ENCODE measurements at places on chromosomes 7 and 10.

- DNase-seq, result no peak
Measured at GRCh38 chr7:32217341-32218153, 147.3 kb upstream of the PDE1C start.

DNA sequence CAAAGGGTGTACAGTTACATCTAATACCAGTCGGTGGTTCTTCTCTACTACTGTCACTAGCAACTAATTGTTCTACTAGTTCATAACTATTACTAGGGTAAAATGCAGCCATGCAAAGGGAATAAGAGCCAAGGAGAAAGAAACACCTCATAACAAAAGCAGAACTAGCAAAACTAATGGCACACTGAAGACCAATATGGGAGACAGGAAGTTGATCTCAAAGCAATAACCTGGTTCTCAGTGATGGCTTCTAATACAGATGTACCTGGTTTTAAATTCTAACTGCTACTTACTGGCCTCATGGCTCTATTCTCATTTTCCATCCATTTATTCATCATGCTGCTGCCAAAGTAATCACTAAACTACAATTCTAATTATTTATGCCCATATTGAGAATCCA is 170.3 kb downstream of the SEMA3E start:
- DNase-seq, result no peak

DNA sequence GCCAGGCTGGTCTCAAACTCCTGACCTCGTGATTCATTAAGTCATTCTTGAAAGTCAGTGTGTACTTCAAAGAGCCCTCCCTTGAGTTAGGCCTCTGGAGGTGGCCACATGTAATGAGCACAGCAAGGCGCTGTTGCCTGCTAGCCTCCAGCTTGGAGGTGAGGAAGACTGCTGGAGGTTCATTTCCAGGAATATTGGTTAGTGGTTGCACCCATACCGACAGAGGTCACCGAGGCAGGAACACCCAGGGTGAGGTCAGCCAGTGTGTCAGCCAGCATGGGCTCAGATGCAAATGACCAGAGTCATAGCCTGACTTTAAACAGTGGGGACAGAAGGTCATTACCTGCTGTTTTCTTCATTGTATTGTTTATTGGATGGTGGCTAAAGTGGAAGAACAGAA is 85.0 kb downstream of the PLPP4 start:
- DNase-seq, result no peak

DNA sequence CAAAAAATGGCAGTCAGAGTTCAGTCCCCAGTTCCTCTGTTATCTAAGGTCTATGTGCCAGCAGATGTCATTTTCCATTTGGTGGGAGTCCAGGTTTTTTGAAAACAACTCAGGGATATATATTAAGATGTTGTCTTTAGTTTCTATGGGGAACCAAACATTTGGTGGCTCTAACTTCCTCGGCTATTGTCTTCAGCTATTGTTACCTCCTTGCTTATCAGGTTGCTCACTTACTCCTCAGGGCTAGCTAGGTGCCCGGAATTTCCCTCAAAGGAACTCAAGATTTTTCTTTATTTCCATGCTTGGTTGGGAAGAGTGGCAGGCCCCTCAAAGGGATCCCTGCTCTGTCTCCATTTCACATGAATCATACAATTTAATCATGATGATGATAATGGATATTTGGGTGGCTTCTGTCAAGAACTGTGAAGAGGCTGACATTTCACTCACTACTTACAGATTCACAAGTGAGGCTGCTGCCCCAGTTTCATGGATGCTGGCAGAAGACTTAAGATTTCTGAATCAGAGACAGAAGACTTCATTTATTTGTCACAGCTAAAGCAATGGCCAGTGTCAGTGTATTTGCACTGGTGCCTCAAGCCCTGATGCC is 182.8 kb downstream of the PKD1L1 start:
- DNase-seq, result no peak

- DNase-seq, result no peak
Measured at GRCh38 chr7:158067219-158067930, 520.2 kb downstream of the PTPRN2 start.

DNA sequence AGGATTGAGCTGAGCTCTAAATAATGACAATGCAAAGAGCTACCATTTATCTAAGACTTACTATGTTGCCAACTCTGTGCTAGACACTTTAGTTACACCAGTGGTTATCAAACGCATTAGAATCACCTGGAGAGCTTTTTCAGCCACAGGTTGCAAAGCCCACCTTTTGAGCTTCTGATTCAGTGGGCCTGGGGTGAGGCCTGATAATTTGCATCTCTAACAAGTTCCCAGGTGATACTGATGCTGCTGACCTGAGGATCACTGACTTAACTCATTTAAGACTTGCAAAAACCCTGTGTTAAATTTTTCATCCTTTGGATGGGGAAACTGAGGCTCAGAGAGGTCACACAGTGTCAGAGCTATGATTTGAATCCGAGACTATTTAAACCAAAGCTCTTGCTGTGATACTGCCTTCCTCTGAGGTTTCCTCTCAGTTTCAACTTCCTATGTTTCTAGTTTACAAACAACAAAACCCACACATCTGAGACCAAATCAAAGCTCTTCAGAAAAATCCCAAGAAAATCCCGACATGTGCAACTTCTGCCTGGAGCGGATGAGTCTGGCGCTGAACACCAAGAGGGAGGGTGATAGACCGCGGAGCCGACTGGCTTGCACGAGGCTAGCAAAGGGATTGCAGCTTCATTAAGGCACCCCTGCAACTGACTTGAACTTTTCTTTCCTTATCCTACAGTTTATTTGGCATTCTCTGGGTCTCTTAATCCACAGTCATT is 124.9 kb downstream of the CYP26A1 start:
- DNase-seq, result peak; percentile 29

DNA sequence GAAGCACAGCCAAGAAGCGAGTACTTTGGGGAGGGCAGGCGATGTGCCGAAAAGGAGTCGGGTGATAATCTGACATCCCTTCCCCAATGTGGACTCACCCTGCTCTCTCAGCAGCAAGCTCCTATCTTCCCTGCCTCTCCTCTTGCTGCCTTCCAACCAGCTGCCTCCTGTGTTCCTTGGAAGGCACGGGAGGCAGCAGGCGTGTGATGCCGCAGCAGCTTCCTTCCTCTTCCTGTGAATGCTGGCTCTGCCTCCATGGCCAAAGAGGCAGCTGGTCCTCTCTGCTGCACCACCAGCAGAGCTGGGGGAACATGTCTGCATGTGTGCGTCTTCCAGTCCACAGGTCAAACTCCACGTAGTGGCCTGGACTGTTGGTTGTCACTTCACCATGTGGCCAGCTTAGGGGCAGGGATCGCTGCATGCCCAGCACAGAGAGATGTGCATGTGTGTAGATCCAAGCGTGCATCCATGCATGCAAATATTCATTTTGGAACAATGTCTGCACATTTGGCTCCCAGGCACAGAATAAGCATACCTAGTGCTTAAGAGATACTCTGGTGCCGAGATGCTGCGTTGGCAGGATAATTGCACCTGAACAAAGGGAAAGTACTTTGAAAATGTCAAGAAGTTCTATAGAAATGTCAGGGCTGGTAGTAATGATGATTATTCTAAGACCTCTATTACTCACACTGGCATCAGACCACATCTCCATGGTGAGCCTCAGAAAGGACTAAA is 499.8 kb downstream of the PLXNA4 start:
- no peak for DNase-seq

GRCh38 chr7:35576031-35576573 is 118.8 kb downstream of the HERPUD2 start:
- DNase-seq, result no peak

DNA sequence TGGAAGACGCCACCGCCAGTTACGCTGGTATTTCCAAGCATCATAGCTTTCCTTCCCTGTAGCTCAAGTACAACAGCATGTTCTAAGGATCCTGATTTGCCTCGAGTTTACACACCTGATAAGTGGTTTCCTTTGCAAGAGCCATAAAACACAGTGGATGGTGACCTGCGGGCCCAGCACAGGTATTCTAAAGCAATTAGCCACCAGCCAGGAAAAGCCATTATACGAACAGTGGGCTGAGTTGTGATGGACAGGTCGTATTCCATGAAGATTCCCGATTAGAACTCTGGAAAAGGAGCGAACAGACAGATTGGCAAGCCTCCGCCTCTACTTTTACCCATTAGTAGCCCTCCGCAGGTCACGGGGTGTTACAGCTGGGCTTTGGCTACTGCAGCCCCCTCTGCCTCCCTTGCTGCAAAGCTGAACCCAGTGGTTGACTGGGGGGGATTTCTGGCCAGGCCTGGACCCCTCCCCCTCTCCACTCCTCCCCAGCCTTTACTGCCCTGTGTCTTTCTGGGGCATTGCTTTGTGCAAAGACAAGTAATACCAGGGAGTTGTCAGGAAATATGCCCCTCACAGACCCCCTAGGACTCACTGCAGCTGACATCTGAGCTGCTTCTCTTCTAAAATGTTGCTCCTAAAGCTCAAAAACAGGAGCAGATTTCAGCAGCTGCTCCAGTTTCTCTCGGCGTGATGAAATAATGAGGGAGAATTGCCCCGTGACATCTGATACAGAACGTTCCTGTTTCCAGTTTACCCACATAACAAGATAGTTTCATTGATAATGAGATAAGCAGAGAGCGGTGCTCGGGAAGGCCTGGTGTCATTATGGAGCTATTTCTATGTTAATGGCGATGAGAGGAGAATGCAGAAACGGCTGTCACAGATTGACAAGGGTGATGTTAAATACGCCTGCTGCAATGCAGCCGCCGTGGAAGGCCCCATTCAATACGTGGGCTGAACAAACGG is 214.4 kb downstream of the CCSER2 start:
- DNase-seq, result no peak

DNA sequence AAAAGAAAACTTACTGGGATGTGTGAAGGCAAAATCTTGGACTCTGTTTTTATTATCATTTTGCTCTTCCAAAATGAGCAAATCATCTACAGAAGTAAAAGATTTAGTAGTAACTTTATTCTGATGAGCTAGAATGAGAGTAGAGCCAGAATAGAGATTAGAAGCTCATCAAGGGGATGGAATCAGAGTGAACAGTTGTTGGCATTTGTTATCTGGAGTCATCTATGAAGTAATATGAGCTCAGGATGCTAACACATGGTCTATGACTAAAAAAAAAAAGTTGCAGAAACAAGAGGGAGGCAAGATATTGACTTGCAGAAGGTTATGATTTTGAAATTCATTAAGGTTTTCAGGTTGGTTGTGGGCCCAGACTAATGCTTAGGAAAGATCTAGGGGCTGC is 409.1 kb upstream of the ETV1 start:
- no peak for DNase-seq

DNA sequence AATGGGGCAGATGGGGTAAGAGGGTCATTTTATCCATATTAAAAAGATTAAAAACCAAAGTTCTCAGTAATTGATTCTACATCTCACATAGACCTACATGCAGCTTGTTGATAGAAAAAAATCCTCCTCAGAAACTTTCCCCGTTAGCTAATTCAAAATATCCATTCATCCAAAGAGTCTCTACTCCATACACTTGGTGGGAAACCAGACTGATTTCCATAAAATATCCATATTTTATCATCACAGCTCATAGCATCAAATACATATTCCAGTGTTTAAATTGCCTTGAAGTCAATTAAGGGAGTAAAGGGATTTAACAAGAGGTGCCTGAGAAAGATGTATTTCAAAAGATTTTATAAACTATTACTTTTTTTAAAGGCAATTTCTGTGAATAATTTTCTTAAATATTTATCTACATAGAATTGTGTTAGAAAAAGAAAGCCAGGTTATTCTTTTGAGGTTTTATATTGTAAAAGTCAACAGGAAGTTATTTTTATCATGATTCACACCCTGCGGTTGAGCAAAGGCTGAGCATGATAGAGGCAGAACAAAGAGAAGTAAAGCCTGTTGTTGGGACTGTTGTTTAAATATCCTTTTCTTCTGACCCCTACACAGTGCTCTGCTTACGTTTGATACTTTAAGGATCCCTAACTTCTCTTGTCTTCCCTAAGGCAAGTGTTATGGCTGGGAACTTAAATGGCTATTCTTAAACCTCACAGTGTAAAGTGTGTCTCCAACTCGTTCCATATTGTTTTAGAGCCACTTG is 266.7 kb downstream of the PRKG1 start:
- peak; percentile 23 for DNase-seq

- DNase-seq, result peak; percentile 82
Measured at GRCh38 chr10:30858499-30858898, 173.2 kb downstream of the ZNF438 start.

DNA sequence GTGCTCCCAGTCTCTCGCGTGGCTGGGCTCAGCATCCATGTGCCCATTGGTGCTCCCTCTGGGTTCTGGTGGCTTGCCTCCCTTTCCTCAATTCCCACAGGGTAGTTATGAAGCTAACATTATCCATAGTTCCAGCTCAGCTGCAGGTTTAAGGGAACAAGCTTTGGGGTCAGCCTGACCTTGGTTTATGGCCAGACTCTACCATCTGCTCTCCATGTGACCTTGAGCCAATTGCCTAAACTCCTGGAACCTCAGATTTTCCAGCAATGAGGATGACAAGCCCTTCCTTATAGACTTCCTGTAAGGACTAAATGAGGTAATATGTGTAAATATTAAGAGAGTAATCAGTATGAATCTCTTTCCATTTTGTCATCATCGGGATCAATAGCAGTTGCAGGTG is 10.1 kb upstream of the SLC29A3 start:
- no peak for DNase-seq

- DNase-seq, result no peak
Measured at GRCh38 chr7:99070361-99070760, 73.5 kb downstream of the SMURF1 start.

DNA sequence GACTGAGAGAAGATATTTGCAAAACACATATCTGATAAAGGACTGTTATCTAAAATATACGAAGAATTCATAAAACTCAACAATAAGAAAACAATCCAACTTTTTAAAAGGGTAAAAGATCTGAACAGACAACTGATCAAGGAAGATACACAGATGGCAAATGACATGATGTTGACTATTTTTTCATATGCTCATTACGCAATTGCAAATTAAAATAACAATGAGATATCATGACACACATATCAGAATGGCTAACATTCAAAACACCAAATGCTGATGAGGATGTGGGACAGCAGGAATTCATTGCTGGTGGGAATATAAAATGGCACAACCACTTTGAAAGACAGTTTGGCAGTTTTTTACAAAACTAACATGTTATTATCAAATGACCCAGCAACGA is 8.9 kb downstream of the DENND11 start:
- no peak for DNase-seq

DNA sequence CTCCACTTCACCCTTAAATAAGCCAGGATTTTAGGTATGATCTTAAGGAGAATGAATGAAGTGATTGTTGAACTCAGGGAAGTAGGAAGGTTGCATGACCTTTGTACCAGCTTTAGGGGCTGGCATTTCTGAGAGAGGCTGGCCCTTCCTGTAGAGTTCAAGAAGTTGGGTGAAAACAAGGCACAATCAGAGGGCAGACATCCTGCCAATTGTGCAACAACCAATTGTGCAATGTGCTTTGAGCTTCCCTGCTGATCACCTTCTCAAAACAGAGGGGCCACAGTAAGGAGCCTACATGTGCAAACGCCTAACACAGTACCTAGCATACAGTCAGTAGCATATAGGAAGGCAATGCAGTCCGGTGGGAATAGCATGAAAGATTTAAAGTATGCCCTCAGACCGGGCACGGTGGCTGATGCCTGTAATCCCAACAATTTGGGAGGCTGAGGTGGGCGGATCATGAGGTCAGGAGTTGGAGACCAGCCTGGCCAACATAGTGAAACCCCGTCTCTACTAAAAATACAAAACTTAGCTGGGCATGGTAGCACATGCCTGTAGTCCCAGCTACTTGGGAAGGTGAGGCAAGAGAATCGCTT is 5.4 kb downstream of the CPVL start:
- no peak for DNase-seq

- DNase-seq, result no peak
Measured at GRCh38 chr10:62733654-62734293, 70.7 kb upstream of the ADO start.
